ENCODE measurements at places on chromosomes 3 and 15.

GRCh38 chr3:61371123-61371522 is 119.9 kb upstream of the FHIT start:
- DNase-seq, result peak; percentile 26

- no peak for DNase-seq
Observed at GRCh38 chr3:40741729-40742128, 217.0 kb downstream of the ZNF621 start.

GRCh38 chr3:30440147-30440604 is 166.2 kb upstream of the TGFBR2 start:
- DNase-seq, result no peak

GRCh38 chr3:59563072-59563605 is 513.3 kb upstream of the CFAP20DC start:
- no peak for DNase-seq

GRCh38 chr3:64228110-64228509 is 2.8 kb upstream of the PRICKLE2 start:
- DNase-seq, result peak; percentile 39

- DNase-seq, result no peak
Observed at GRCh38 chr15:101039461-101039860, 120.3 kb downstream of the LRRK1 start.

DNA sequence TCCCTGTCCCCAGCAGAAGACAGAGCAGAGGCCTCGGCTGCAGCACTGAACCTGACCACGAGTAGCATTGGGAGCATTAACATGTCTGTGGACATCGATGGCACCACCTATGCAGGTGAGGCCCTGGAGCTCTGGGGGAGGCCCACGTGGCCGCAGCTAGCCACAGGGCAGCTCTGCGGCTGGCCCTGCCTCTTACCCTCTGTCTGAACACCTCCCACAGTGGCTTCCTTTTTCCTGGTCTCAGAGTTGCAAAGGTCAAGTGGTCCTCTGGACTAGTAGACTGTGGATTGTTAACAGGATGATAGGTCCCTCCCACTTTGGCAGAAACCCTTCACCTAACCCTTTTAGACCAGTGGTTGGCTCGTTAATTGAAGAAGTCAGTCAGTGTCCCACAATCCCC is 22.5 kb upstream of the CLK3 start:
- no peak for DNase-seq

- DNase-seq, result peak; percentile 3
Observed at GRCh38 chr3:120200493-120201235, 84.4 kb downstream of the GPR156 start.

- no peak for DNase-seq
Observed at GRCh38 chr15:25690673-25691543, 172.2 kb downstream of the ATP10A start.

DNA sequence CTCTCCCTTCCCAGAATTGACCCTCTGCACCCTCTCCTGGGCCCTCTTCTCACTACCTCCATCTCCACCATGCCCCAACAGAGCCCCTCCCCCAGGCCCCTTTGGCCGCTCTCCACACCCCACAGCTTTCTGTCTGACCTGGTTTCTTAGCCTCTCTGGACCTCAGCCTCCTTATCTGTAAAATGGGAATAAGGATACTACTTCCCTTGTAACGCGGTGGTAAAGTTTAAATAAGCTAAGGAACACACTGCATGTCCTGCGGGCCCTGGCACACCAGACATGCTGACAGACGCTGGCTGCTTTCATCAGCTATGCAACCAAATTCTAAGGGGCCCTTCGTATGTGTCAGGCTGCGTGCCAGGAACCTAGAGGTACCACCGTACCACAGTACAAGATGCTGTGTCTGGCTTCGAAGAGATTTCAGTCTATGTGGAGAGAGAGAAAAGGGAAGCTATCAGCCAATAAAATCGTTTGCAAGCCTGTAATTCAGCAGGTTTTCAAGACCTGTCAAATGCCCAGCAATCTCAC is 777 bp upstream of the SLC51A start:
- DNase-seq, result no peak

DNA sequence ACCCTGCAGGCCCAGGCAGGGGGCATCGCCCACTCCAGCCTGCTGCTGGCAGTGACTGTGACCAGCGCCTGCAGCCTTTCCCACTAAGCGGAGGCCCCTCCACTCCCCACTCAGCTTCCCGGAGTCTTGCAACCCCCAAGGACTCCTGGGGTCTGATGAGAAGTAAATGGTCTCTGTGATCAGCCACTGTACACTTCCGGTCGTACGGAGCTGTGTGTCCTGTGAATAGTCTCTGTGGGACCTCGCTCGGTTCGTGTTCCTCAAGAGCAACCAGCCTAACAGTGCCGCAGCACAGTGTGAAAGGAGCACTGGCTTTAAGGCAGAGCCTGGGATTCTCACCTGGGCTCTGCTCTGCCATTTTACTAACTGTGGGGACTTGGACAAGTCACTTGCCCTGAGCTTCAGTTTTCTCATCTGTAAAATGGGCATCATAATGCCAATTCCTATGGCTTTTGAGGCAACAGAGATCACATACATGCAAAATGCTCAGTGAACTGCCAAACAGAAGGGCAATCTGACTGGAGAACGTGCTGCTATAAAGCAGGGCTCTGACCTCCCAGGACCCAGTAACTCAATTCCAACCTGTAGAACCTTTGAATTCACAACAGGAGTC is 26.7 kb downstream of the TMEM43 start:
- no peak for DNase-seq

DNA sequence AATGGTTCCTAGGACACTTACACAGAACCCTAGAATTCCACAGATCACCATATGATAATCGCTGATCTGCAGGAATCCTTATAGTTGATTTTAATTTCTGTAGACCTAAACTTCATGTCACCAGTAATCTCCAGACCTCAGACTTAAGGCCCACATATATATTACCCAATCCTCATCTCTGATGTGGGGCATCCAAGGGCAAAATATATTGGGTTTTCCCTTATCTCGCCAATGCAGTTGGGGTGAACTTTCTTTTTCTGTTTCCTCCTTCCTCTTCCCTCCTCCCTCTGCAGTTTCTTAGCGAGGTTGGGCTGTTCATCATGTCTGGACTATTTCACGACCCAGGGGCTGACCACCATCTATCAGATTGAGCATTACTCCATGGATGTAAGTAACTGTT is 230.2 kb downstream of the P3H2 start:
- DNase-seq, result no peak

- DNase-seq, result no peak
Observed at GRCh38 chr3:86895202-86895601, 95.7 kb downstream of the VGLL3 start.

DNA sequence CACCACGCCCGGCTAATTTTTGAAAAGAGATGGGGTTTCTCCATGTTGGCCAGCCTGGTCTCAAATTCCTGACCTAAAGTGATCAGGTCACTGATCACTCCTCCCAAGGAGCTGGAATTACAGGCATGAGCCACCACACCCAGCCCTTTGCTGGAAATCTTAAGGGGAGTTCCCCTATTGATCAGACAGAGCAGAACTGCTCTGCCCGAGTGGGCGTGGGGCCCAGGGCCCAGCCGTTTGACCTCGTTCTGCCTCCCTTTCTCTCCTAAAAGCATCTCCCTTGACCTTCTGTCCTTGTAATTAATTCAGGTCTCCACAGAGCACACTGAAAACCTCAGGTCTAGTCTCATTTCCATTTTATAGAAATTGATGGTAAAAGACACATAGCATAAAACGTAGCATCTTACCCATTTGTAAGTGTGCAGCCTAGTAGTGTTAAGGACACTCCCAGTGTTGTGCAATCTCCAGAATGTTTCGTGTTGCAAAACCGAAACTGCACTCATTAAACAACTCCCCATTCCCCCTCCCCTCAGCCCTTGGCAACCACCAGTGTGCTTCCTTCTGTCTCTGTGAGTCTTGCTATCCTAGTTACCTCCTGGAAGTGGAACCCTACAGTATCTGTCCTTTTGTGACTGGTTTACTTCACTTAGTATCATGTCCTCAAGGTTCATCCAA is 89.3 kb downstream of the SLCO3A1 start:
- peak; percentile 83 for DNase-seq

DNA sequence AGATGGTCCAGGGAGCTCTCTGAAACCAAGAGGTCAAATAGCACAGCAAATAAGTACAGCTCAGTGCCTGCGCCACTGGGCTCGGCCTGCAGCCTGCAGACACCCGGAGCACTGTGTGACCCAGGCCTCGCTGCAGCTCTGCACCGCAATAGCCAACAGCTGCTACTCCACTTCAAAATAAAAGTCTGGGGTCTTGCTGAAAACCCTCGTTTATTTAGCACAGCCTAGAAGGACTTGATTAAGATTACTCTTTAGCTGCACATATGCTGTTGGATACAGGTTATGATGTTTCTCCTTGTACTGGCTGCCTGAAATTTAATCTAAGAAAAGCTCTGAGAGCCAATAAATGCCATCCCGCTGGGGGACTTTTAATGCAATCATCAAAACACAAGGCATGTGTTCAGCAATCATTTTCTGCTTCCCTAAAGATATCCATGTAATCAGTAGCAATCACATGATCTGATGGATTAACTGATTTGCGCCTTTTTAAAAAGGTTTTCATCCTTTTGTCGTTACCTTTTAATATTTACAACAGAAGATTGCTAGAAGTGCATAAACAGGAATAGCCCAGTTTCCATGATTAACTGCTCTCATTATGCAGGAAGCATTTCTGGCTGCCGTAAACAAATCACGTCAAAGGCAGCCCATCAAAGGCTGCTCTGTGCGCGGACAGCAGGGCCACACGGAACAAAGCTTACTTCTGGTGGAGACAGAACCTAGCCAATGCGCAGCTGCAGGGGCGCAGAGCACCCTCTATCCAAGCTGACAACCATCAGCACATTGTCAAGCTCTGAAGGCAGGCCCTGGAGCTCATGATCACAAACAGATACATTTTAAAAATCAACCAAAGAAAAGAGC is 58.8 kb downstream of the CLASP2 start:
- peak; percentile 90 for DNase-seq

DNA sequence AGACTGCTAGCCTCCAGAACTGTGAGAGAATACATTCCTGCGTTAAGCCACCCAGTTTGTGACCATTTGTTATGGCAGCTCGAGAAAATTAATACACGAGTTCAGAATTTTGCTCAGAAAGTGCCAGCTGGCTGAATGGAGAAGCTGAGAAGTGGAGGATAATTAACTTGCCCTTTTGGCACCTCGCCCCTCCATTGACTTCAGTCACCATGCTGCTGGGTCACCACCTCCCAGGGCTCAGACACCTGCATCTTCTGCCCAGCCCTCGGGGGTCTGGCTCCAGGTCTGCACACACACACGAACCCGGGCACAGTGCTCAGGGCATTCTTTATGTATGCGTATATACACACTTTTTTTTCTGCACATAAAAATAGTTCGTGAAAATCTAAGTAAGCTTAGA is 32.0 kb downstream of the AMOTL2 start:
- DNase-seq, result no peak

- peak; percentile 93 for DNase-seq
Observed at GRCh38 chr15:64695561-64695992, 79.8 kb downstream of the RBPMS2 start.

DNA sequence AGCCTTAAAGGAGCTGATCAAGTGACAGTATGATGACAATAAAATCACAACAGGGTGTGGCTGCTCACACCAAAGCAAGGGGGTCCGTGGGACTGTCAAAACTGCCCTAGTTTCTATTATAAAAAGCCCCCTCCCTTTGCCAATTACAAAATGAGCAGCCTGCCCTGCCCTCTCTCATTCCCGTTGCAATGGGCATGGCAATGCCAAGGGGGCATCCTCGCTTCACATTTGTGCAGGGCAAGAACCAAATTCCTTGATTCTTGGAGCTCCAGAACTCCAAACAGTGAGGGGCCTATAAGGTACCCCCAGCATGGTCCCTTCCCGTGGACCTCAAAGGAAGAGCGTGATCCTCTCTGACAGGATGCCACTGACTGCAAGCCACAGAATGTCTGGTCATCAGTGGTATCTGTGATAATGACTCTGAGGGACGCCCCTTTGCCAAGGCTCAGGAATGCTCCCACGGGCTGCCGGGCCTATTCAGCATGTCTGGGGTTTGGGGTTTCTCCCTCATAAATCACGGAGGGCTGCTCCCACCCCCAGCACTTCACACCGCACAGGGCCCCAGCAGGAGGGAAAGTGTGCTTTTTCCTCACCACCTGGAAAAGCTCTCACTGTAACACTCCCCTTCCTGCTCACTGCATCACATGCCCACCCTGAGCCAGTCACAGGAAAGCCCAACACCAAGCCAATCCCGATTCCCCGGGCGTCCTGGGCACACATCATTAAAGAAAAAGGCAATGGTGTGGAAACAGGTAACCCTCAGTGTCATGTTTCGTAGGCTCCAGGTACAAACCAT is 105.1 kb upstream of the TRPM1 start:
- DNase-seq, result peak; percentile 63

DNA sequence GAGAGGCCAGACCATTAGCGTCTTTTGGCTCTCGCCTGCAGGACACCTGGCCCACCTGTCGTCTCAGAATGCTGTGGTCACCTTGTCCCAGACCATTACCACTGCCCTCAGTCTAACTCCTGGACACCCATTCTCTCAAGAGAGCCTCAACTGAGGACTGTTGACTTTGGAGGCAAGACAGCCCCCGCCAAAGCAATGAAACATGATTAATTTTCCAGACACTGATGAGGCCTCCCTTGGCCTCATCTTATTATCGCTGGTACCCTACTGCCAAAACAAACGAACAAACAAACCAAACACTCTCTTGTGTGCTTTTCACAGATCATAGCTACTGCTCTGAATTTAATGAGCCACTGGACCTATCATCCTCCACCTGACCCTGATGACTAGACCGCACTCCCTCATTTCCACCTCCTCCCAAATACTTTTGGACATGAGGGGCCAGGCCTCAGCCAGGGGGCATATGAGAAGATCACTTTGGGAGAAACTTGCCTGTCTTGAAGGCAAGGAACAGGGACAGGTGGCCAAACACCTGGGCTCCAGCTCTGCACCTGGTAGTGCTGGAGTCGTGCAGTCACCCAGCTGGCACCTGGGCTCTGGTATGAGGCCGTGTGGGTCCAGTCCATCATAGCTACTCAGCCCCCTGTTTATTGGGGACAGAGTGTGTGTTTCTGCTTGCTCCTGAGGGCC is 27.6 kb downstream of the ALS2CL start:
- peak; percentile 83 for DNase-seq

- DNase-seq, result no peak
Observed at GRCh38 chr3:40237889-40238571, 71.5 kb upstream of the EIF1B start.
